A549 treated with RU486 at 1 μM for 4 hours (cell line): ENCODE measurements at places on chromosomes 4 and X. TPM values are rescaled to one million over a fixed set of nuclear protein-coding genes. Genes with fewer than 3 reads are reported as not detected.

Gene TCP11X2
- total RNA-seq = not detected in 5 replicates

Gene KDM5C
- 43.3 to 56.4 TPM (median 52.7 TPM) in 5 replicates for total RNA-seq

Gene SNX12
- 71.6 to 80.6 TPM (median 75.0 TPM) in 5 replicates for total RNA-seq

Gene TECRL
- not detected in 5 replicates for total RNA-seq

Gene CT45A5
- total RNA-seq = 0.26 TPM in 1 of 5 replicates, not detected in the others

Gene SLC49A3
- total RNA-seq = 0.18 to 0.47 TPM (median 0.24 TPM) in 4 of 5 replicates, not detected in the other

Gene SLC4A4
- 1.1 to 2.8 TPM (median 2.2 TPM) in 5 replicates for total RNA-seq

Gene RIBC1
- 0.45 to 1.0 TPM (median 0.90 TPM) in 5 replicates for total RNA-seq

Gene GUCY1B1
- total RNA-seq = 0.16 to 0.40 TPM (median 0.27 TPM) in 5 replicates

Gene ARAF
- 43.1 to 63.6 TPM (median 56.2 TPM) in 5 replicates for total RNA-seq

Gene TNMD
- not detected in 5 replicates for total RNA-seq

Gene UGT2B7
- total RNA-seq = 0.21 to 0.32 TPM (median 0.25 TPM) in 4 of 5 replicates, not detected in the other

Gene BTK
- total RNA-seq = 0.08 to 0.37 TPM (median 0.23 TPM) in 5 replicates

Gene FREM3
- not detected in 5 replicates for total RNA-seq

Gene SPANXN3
- total RNA-seq = not detected in 5 replicates

Gene ZCCHC12
- 0.06 to 0.19 TPM (median 0.11 TPM) in 5 replicates for total RNA-seq

Gene XAGE2
- not detected in 5 replicates for total RNA-seq

Gene REELD1
- total RNA-seq = not detected in 5 replicates

Gene PRKX
- total RNA-seq = 17.7 to 22.3 TPM (median 21.1 TPM) in 5 replicates

Gene HSD17B13
- total RNA-seq = 0.06 to 0.07 TPM in 2 of 5 replicates, not detected in the others

Gene OTC
- not detected in 5 replicates for total RNA-seq

Gene TEX13C
- 0.01 TPM in 1 of 5 replicates, not detected in the others for total RNA-seq

Gene GRPR
- 0.09 TPM in 2 of 5 replicates, not detected in the others for total RNA-seq
